Substantia nigra (tissue), 51 donors: ENCODE measurements at places on chromosomes 2 and 18.
A peak's percentile ranks its signal among the peaks of the same experiment; 100 is the strongest.

- no peak for DNase-seq
Measured at GRCh38 chr2:68423966-68424650, 43.0 kb downstream of the FBXO48 start.

GRCh38 chr18:31612124-31612523, 20.4 kb downstream of the TTR start:
- DNase-seq, result no peak

DNA sequence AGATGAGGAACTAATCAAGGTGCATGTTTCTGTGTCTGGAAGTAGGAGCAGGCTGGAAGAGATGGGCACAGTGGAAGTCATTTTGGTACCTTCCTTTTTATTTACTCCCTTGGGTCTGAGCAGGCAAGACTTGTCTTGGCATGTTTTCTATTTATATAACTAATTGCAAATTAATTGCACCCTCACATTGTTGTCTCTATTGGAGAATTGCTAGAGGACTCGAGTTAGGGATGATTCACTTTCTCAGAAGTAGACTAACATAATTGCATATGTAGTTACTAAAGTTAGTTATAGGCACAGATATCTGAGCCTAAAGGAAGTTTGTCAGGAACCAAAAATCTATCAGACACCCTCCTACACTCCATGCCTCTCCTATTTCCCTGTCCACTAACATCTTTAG, 92.8 kb upstream of the NRP2 start:
- DNase-seq, result no peak

DNA sequence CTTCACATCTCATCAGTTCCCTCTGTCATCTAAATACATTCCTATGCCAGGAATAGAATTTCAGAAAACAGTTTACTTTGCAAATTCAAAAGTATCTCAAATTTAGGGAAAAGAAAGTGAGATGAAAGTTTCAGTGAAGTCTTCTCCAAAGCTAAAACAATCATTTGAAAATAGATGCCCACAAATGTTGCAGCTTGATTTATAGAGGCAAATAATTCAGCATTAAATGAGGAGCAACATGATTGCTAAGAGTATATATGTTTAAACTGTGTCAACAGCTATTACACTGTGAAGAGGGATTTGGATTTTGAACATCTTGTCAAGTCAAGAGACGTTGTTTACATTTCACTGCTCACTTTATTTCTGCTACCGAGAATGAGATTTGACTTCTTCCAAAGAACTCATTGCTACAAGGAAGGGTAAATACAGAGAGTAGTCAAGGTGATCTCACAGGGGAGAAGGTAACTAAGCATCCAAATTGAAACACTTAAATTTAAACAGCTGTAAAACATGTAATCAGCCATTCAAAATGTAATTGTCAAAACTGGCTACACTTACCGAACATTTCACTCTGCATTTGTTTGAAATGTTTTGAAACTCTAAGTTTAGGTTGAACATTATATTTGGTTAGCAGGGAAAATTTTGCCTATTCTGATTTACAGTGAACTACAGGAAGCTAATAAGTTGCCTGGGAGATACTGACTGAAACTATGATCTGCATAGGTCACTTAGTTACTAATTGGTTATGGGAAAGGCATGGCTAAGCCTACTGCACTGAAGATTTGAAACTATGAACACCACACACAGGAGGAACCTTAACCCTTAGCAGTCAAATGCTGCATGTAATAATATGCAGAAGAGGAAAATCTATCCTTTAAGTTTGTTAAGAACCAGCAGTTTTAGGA, 33.2 kb upstream of the GALNT3 start:
- no peak for DNase-seq

DNA sequence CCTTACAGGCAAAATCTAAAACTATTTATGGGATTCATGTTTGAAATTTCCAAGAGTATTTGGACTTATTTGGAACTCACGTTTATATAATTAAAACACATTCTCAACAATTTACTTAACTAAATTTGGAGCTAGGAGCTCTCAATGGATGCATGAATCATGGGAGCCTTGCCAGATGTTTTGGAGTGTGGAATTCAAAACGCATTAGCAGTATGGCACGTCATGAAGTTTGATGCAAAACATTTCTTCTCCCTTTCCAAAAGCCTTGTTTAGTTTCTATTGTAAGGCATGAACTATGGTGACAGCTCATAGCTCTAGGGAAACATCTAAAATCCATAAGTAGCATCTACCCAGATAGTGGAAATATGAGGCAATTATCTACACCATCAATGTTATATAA, 701.6 kb downstream of the SATB2 start:
- no peak for DNase-seq

DNA sequence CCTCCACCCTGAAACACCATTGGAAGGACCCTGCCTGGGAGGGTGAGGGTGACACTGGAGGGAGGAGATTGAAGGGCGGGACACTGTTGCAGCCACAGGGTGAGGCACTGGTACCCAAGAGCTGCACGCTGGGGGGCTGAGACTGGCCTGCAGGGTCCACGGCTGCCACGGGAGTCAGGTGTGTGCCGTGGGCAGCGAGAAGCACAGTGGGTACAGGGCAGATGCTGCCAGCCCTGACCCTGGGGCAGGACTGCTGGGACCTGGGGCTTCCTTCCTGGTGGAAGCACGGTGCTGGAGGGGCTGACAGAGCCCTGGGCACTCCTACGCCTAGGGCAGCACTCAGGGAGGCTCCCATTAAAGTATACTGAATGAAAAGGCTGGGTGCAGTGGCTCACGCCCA, 16.6 kb downstream of the CYS1 start:
- no peak for DNase-seq

DNA sequence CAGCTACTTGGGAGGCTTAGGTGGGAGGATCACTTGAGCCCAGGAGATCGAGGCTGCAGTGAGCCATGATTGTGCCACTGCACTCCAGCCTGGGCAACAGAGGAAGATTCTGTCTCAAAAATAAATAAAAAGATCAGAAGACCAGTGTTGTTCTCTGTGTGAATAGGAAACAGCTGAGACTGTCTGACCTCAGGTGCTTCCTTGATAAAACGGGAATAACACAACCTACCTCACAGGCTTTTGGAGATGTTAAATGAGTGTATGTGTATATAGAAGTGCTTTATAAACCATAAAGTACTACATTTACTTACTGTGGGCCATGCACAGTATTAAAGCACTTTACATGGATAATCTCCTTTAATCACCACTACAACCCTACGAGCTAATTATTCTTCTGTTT, 9.9 kb upstream of the CETN1 start:
- no peak for DNase-seq

DNA sequence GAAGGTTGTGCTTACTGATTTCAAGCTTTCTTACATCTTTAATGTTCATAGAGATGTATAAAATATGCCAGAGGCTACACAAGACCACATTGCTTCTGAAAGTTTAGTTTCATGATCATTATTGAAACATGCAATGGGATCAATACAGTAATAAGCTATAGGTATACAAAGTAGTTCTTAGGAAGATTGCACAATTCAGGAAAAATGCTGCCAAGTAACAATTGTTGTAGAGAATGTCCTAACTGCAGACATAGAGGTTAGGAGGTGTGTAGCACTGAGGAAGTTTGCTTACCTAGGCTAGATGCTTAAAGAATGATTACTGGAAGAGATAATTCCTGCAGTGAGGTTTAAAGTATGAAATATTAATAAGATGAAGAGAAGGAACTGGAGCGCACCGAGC, 259.5 kb upstream of the CYRIA start:
- DNase-seq, result no peak

DNA sequence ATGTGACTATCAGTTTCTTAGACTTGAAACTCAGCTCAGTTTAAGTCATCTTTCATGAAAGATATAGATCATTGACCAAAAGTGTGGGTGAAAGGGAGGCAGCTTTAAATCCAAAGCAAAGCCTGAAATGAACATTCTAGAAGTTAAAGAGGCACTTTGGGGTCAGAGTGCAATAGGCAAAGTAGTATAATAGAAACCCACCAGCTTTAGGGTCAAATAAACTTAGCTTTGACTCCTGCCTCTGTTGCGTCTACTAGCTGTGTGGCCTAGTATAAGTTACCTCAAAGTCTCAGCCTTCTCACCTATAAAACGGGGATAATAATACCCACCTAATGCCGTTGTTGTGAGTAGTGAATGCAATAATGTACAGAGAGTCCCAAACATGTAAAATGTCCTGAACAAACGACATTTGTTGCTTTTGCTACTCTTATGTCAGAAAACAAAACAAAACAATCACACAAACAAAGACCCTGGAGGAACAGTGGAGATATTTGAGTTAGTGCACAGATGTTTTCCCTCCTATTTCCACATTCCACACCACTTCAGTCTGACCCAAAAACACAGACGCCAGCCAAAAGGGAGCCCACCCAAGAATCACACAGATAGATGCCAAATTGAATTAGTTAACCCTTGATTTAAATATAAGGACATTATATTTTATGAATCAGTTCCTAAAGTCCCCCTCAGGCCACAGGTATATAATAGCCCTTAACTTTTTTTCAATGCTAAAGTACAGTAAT, 657.0 kb downstream of the ARHGAP15 start:
- no peak for DNase-seq

DNA sequence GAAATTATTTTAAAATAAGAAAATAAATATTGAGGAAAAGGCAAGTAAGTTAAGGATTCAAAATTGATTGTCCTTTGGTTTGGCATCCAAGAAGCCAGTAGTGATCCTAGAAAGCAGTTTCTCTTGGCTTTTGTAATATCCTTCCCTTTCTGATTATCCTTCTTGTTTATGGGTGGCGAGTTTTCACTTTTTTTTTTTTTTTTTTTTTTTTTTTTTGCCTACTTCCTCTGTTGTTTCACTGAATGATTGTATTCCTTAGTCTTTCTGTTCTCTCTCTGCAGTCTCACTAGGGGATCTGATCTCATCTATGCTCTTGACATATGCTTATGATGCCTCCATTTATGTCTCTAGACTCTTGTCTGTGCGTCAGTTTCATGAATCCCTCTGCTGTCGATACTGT, 4.2 kb downstream of the NAPG start:
- no peak for DNase-seq

DNA sequence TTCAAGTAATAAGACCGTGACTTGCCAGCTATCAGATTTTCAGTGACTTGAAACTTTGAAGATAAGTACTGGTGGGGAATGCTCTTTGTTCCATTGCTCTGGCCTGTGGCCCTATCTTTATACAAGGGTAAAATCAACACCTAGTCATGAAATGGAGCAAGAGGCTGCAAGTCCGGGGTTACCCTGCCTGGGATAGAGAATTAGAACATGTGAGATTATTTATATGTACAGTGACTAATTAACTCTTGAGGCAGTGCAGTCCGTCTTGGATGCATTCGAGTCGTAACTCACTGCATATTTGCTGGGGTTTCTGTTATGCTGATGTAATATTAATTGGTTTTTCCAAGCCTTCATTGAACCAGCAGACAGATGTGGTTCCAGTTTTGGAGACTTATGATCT, 105.8 kb upstream of the LYPD6 start:
- no peak for DNase-seq

DNA sequence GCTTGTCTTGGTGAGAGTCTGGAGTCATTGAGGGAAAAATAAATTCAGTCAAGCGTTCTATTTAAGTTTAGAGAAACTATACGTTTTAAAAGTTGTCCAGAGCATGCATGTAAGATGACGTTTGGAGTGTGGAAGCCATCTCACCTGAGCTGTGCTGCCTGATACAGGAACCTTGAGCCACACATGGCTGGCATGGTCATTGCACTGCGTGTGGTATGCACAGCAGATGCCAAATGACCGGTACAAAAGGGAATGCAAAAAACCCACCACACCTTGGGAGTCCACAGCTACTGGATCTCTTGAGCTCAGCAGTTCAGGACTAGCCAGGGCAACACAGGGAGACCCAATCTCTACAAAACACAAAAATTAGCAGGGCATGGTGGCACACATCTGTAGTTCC, 4.3 kb downstream of the MZT2B start:
- DNase-seq, result no peak

GRCh38 chr18:13218368-13218991, at the start of gene LDLRAD4:
Gene LDLRAD4, plus strand, starts transcription at chr18:13218760.
- DNase-seq, result no peak

- no peak for DNase-seq
Measured at GRCh38 chr18:36494160-36494437, 196.6 kb downstream of the FHOD3 start.

DNA sequence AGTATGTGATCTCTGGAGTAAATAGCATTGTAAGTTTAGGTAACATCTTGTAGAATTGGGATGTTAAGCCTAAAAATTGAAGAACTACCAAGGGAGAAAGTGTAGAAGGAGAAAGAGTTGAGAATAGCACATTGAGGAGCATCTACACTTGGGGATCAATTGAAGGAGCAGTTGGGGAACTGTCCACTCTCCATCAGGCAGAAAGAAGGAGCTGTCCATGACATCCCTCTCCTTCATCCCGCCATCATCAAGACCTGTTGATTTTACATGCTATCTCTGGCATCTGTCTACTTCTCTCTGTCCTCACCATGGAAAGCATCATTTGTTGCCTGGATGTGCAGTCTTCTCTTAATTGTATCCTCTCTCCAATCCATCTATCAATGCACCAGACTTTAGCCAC, 87.8 kb downstream of the CCDC141 start:
- no peak for DNase-seq

DNA sequence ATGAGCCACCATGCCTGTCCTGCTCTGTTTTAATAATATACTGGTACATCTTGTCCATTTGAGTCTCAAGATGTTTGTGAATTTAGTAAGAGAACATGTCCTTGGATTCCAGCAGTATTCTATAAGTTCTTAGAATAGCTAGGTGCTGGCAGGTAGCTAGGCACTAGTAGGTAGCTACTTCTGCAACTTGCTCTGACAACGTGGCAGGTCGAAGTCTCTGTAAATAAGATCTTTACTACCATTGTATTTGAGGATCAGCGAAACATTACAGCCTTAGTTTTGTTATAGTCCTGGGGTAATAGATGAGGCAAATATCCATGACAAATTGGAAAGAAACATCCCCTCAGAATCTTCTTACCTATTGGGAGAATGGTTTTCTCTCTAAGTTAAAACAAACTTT, 14.2 kb upstream of the PRELID3A start:
- no peak for DNase-seq

GRCh38 chr2:62624855-62625254, 80.7 kb upstream of the EHBP1 start:
- no peak for DNase-seq

GRCh38 chr2:75309596-75310463, 110.5 kb upstream of the TACR1 start:
- DNase-seq, result no peak

- DNase-seq, result peak; percentile 31
Measured at GRCh38 chr2:118309946-118310680, 221.8 kb downstream of the INSIG2 start.

GRCh38 chr2:171553858-171554257, 31.6 kb downstream of the CYBRD1 start:
- peak; percentile 2 for DNase-seq

- DNase-seq, result peak; percentile 1
Measured at GRCh38 chr2:22626621-22627020, 758.4 kb upstream of the KLHL29 start.

GRCh38 chr2:120552800-120553481, 182.7 kb upstream of the GLI2 start:
- DNase-seq, result peak; percentile 34

- DNase-seq, result no peak
Measured at GRCh38 chr2:120424274-120424796, 78.4 kb downstream of the INHBB start.

DNA sequence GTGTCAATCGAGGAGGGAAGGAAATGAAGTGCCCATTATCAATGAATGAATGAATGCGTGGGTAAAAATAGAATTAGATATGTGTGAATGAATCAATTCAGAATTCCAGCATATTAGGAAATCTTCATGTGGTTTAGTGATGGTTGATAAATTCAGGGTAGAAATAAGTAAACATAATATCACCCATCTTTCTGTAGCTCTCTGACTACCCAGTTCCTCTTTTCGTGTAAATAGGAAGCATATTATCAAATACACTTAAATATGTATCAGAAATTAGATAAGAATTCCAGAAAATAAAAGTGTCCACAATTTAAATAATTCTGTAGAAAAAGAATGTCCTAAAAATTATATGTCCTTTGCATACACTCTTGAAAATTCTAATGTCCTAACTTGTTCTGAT, 552.9 kb upstream of the LRATD1 start:
- DNase-seq, result no peak
